ENCODE measurements at places on chromosomes 12 and 14. TPM values are rescaled to one million over a fixed set of nuclear protein-coding genes. Genes with fewer than 3 reads are reported as not detected.

- H3K27ac ChIP-seq = no peak overlapping the region
- peaks cover 4% of the 10 kb centered on the region for H3K4me1 ChIP-seq
- no peak for DNase-seq
- no peak overlapping the region for H3K4me3 ChIP-seq
Measured at GRCh38 chr12:6826125-6826733, 2.0 kb upstream of the P3H3 start.

DNA sequence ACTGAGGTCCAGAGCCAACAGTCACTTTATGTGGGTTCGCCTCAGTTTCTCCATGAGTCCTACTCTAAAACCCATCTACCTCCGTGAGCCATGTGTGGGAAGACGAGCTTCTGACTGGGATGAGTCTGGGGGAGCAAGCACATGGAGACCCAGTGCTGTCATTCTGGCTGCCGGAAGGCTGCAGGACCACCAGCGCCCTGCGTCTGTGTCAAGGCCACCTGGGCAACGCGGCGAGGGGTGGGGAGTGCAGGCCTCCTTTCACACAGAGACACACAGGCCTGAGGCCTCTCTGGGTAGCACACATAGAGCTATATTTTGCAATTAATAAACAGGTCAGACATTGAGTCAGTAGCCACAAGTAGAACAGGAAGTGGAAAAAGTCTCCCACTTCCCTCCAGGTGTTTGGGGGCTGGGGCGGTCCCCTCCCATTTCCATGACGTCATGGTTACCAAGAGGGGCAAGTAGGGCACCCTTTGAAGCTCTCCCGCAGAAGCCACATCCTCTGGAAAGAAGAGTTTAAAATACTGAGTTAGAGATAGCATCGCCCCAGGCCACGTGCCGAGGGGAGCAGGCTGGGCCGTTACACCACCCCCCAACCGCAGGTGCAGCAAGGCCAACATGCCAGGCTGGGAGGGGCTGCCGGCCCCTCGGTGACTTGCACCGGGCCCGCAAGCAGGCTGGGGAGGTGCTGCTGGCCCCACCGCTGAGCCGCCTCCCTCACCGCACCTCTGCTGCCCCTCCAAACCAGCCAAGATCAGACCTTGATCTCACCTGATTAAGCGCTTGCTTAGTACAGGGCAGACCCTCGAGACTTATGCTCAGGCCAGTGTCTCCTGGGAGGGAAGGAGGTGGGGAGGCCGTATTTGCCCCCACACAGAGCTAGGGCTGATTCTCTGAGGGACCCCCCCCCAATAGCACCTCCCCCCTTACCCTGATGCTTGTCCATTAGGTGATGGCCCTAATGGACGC is 32.7 kb downstream of the DAD1 start:
- peak; percentile 98 for DNase-seq
- peak overlapping the region; percentile 100 for H3K27ac ChIP-seq
- H3K36me3 ChIP-seq = peaks cover 7% of the 10 kb centered on the region
- H3K4me3 ChIP-seq = peak overlapping the region; percentile 51
- no peaks in the 10 kb centered on the region for H3K27me3 ChIP-seq
- peaks cover 73% of the 10 kb centered on the region for H3K4me1 ChIP-seq

GRCh38 chr14:95359994-95360826 is 40.5 kb upstream of the CLMN start:
- no peak for DNase-seq
- H3K4me3 ChIP-seq = no peak overlapping the region
- H3K27me3 ChIP-seq = peaks cover 5% of the 10 kb centered on the region
- H3K27ac ChIP-seq = no peak overlapping the region
- H3K36me3 ChIP-seq = no peaks in the 10 kb centered on the region

DNA sequence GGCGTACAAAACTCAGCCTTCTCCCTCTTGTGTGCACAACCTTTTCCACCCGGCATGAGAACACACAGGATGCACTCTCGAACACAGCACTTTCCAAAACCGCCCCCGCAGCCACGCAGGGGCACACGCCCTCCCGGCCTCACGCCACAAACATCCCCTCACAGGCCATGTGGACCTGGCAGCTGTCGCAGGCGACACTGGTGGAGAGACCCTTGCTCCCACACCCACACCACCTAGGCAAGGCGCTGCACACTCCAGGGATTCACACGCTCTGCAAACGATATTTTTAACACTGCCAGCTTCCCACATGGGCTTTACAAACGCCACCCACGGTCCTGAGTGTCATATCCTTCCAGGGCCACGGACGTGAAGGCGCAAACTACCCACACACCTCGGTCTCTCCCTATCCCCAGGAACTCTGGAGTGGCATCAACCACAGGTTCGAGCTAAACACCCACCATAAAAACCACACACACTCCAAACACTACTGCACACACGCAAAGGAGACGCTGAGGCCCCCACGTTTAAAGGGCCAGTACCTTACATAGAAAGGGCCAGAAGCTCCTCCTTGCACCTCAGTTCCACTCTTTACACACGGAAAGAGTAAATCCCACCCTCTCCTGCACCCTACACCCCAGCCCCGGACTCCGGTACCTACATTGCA is 12.4 kb upstream of the ITGB7 start:
- H3K4me1 ChIP-seq = peaks cover 22% of the 10 kb centered on the region
- peak overlapping the region; percentile 49 for H3K27ac ChIP-seq
- peaks cover 2% of the 10 kb centered on the region for H3K36me3 ChIP-seq
- peak overlapping the region; percentile 86 for H3K4me3 ChIP-seq

GRCh38 chr12:93370947-93371346 is 6.8 kb upstream of the NUDT4 start:
- no peak overlapping the region for H3K4me3 ChIP-seq
- H3K27me3 ChIP-seq = no peaks in the 10 kb centered on the region
- DNase-seq = no peak
- H3K27ac ChIP-seq = no peak overlapping the region
- no peaks in the 10 kb centered on the region for H3K4me1 ChIP-seq

DNA sequence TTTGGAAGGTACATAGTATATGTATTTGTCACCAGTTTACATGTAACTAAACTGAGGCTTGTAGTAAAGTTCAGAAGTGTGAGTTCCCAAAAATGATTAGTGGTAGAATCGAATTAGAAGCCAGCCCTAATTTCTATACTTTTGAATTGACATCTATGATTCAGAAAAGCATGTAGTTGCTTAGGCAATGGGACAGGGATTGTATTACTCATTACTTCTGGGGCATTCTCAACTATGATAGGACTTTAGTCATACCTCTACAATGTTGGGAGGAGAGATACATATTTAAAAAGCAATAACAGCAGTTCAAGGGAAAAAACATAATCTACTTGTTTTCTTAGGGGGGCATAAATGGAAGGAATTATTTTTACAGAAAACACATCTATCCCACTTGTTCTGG is 277.9 kb upstream of the E2F7 start:
- H3K27me3 ChIP-seq = no peaks in the 10 kb centered on the region
- no peaks in the 10 kb centered on the region for H3K4me1 ChIP-seq
- H3K36me3 ChIP-seq = no peaks in the 10 kb centered on the region

- no peak overlapping the region for H3K4me3 ChIP-seq
- no peaks in the 10 kb centered on the region for H3K36me3 ChIP-seq
- H3K27me3 ChIP-seq = no peaks in the 10 kb centered on the region
- H3K27ac ChIP-seq = no peak overlapping the region
- DNase-seq = no peak
Measured at GRCh38 chr14:79840103-79840502, 371.2 kb downstream of the DIO2 start.

GRCh38 chr14:55583942-55584468 is 4.0 kb downstream of the KTN1 start:
- H3K27ac ChIP-seq = no peak overlapping the region
- H3K4me3 ChIP-seq = peak overlapping the region; percentile 16
- H3K27me3 ChIP-seq = no peaks in the 10 kb centered on the region
- peaks cover 8% of the 10 kb centered on the region for H3K4me1 ChIP-seq
- no peaks in the 10 kb centered on the region for H3K36me3 ChIP-seq
- no peak for DNase-seq

- H3K4me1 ChIP-seq = no peaks in the 10 kb centered on the region
- H3K36me3 ChIP-seq = no peaks in the 10 kb centered on the region
- H3K27ac ChIP-seq = no peak overlapping the region
- DNase-seq = no peak
- H3K27me3 ChIP-seq = no peaks in the 10 kb centered on the region
Measured at GRCh38 chr14:76525106-76525821, 149.3 kb downstream of the ESRRB start.

DNA sequence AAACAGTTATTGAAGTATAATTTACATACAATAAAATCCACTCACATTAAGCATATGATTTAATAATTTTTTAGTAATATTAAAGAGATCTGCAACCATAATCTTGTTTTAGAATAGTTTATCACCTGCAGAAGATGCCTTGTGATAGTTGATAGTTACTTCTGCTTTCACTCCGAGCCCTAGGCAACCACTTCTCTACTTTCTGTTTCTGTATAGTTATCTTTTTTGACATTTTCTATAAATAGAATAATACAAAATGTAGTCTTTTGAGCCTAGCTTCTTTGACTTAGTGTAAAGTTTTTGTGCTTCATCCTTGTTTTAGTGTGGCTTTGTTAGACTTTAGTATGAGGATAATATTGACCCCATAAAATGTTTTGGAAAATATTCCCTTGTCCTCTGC is 111.0 kb downstream of the MNAT1 start:
- H3K27me3 ChIP-seq = no peaks in the 10 kb centered on the region
- peak; percentile 28 for DNase-seq
- H3K36me3 ChIP-seq = no peaks in the 10 kb centered on the region
- no peak overlapping the region for H3K4me3 ChIP-seq
- peak overlapping the region; percentile 37 for H3K27ac ChIP-seq

DNA sequence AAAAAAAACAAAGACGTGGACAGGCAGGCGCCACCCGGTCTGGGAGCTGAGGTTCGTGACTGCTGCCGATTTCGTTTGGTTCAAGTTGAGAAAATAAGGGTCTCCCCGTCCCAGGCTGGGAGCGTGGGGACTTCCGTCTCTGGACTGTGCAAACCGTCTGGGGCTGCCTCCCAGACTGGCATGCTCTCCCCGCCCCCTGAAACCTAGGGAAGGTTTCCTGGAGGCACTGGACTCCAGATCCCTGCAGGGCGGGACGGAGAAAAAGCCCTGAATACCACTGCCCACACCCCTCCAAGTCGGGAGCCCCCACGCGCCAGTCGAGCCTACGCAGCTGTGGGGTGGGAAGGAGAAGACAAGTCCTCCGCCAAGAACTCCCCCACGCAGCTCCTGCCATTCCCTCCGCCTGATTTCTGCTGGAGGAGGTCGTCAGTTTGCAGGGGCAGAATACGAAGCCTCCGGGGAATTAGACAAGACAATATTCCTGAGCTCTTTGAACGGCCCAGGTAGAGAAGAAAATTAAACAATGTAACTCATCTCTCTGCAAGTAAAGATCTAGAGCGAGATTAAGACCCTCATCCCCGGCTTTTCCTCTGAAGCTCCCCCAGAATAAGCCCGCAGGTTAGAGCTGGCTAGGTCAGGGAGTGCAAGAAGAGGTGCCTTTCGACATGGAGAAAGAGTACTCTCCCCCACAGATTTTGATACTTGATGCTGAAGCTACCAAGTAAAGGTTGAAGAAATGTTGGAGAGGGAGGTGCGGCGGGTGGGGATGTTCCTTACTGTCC is 10.4 kb upstream of the HOXC13 start:
- DNase-seq = no peak
- peaks cover 10% of the 10 kb centered on the region for H3K27me3 ChIP-seq
- no peaks in the 10 kb centered on the region for H3K4me1 ChIP-seq
- H3K36me3 ChIP-seq = no peaks in the 10 kb centered on the region

DNA sequence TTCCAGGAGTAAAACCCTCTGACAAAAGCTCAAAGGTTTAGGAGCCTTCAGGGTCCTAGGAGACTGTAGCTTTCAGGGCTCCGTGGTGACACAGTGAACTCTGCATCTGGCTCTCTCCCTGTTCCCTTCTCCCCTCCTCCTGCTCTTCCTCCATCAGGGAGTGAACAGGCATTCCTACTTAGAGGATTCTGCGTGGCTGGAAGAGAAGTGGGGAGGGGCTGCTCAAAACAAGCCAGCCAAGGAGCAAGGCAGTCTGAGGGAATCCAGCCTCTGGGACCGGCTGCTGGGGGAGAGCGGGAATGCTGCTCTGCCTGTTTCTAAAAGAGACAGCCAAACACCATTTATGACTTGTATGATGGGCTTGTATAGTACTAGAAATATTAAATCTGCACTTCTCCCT is 49.5 kb downstream of the RBMS2 start:
- H3K27ac ChIP-seq = no peak overlapping the region
- H3K27me3 ChIP-seq = no peaks in the 10 kb centered on the region
- peaks cover 10% of the 10 kb centered on the region for H3K4me1 ChIP-seq
- no peaks in the 10 kb centered on the region for H3K36me3 ChIP-seq

DNA sequence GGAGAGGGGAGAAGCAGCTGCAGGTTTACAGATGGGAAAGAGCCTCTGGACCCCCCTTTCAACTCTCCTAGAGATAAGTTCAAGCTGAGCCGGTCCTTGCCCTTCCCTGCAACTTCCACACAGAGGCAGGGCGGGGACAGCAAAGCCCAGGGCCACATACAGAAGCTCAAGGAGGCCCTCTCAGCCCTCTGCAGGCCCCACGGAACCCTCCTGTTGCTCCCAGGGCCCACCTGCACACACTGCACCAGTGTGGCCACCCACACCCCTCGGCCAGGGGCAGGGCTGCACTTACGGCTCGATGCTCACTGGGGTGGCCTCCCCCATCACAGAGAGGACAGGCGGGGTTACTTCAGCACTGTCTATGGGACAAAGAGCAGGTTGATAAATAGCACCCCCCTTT is 13.0 kb upstream of the PNMA1 start:
- H3K27ac ChIP-seq = no peak overlapping the region
- H3K36me3 ChIP-seq = peaks cover 66% of the 10 kb centered on the region
- H3K4me1 ChIP-seq = no peaks in the 10 kb centered on the region
- H3K27me3 ChIP-seq = no peaks in the 10 kb centered on the region

DNA sequence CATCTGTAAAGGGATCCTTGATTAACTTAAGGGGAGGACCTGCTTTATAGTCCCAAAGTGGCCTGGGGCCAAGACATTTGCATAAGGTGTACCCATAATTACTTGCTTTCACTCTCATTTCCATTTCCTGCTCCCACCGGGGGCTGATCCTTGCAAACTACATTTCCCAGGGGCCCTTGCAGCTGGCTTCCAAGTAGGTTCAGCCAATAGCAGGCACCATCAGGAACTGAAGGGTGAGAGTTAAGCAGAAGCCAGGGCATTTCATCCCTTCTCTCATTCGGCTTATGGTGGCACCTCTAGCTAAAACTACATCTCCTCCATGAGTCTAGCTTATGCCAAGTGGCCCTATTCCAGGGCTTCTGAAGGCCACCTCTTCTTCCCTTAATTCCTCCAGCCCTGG is 88.8 kb downstream of the CCDC60 start:
- no peak overlapping the region for H3K4me3 ChIP-seq
- H3K27ac ChIP-seq = no peak overlapping the region
- H3K27me3 ChIP-seq = no peaks in the 10 kb centered on the region
- H3K36me3 ChIP-seq = no peaks in the 10 kb centered on the region

GRCh38 chr12:92602476-92602875 is 100.3 kb upstream of the PLEKHG7 start:
- no peak overlapping the region for H3K4me3 ChIP-seq
- H3K27me3 ChIP-seq = no peaks in the 10 kb centered on the region
- H3K36me3 ChIP-seq = no peaks in the 10 kb centered on the region

GRCh38 chr14:95677179-95677835 is 8.9 kb upstream of the TCL1B start:
- no peak for DNase-seq
- H3K36me3 ChIP-seq = no peaks in the 10 kb centered on the region
- H3K27me3 ChIP-seq = no peaks in the 10 kb centered on the region

The RTL1 gene
- total RNA-seq = not detected

The KCNC2 gene
- not detected for total RNA-seq

The COX8C gene
- total RNA-seq = not detected

The TMEM233 gene
- not detected for total RNA-seq

The RFLNA gene
- total RNA-seq = not detected

The CCDC184 gene
- not detected for total RNA-seq

The TXNRD1 gene
- 83.7 TPM for total RNA-seq

The HCAR3 gene
- 1.9 TPM for total RNA-seq

The APOF gene
- total RNA-seq = not detected

The SAMD4A gene
- 0.56 TPM for total RNA-seq

The A2M gene
- total RNA-seq = 3.5 TPM

The MYH7 gene
- 0.10 TPM for total RNA-seq
